ENCODE measurements at places on chromosomes 6 and 20.
A peak's percentile ranks its signal among the peaks of the same experiment; 100 is the strongest.

- no peak for DNase-seq
Observed at GRCh38 chr6:114108119-114109002, 137.4 kb upstream of the HDAC2 start.

DNA sequence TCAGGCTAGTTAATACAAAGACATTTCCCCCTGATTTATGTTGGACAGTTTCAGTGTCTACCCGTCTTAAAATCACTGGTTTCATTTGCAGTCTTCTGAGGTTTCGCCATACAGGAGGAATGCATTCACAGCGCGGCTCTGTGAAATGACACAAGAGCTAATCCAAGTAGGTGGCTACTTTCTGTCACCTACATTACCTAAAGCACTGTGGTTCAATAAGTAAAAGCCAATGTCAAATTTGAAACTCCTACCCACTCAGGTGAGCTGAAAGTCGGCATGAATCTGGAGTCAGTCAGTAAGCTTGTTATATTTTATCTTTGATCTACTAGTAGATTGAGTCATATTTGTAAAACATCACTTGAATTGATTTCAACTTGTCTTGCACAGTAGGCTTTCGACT, 370.8 kb downstream of the LAMA2 start:
- DNase-seq = no peak

- DNase-seq = no peak
Observed at GRCh38 chr6:139490482-139490881, 116.0 kb upstream of the CITED2 start.

DNA sequence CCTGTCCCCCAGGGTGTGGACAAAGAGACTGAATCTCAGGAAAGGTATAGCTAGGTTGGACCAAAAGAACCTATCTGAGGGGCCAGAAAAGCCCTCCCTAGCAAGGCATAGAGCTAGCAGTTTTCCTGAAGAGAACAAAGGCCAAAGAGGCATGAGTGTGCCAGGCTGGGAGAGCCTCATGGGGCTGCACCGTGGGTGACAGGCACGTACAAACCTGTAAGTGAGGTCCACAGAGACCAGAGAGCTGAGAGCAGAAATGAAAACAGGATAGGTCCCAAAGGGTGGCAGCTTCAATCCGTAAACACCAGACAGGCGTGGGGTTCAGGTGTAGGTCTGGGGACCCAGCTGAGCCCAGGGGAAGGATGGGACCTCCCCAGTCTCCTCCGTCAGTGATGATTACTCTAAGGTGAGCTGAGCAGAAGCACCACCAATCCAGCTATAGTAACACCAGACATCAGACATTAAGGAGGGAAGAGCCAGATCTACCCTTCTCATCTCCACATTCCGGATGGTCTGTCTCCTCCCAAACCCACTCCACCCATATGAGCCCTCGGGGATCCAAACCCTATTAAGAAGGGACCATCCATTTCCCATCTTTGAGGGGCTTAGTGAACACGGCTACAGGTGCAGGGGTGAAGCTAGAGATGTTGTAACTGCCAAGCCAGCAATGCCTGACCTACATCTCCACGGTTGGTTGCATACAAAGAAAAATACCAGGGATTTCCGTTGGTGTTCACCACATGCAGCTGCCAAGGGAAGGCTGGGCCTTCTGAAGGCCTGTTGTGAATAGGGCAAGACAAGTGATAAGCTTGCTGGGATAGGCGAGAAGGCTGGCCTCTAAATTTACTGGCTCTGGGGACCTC, 38.3 kb downstream of the BCL2L1 start:
- no peak for DNase-seq

DNA sequence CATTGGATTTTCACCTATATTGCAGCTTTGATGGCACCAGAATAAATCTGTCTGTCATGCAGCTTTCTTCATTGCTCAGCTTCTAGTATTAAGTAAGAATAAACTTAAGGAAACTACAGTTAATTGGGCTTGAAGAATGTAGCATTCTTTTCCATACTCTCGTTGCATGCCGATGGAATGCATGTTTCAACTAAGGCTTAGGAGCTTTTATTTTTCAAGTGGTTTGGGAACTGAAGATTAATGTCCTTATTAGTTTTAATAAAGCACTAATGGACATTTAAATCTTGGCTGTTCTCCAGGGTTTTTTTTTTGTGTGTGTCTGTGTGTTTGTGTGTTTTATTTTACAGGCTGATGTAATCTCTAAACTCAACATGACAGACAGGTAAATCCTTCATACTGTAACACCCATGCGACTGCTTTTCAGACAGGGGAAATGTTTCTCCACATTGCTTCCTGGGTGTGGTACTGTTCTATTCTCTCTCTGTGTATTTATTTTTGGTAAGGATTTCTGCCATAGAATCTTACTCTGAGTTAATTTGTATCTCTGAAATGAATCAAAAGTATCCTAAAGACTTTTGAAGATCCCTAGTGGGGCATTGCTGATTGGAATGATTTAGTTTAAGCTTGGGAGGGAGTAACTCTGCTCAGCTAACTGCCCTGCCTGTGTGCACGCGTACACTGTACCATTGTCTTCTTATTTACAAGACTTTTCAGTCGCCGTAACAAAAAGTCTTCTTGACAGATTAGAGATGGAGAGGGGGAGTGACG, 38.0 kb downstream of the SLC9A8 start:
- DNase-seq = no peak

- DNase-seq = no peak
Observed at GRCh38 chr20:18090044-18090443, 32.3 kb upstream of the OVOL2 start.

GRCh38 chr6:140571145-140571544, 1196.7 kb upstream of the CITED2 start:
- no peak for DNase-seq

DNA sequence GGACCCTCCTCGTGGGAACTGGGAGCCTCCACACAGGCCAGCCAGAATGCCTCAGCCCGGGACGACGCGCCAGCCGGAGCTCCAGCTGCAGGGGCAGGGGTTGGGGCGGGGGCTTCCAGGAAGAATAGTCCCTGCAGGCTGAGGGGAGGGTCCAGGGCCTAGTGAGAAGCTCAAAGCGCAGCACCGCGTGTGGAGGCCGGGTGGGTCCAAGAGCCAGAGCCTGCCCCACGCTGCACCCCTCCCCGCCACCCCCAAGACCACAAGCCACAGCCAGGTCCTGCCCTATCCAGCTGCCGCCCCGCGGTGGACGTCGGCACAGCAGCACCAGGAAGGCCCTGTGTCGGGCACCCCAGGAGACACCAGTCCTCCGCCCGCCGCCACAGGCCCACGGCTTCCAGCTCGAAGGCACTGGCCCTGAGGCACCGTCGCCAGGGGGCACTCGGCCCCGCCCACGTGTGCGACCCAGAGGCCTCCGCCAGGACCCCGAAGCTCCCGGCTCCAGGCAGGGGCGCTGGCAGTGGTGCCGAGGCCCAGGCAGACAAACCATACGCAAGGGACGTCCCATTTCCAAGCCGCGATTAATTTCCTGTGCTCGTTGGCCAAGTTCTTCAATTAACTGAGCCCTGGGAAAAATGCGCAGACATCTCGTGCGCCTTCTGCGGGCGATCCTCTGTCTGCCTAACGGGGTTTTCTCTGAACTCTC, 19.5 kb downstream of the KCNQ2 start:
- DNase-seq = no peak

- DNase-seq = no peak
Observed at GRCh38 chr6:99879431-99879830, 114.6 kb downstream of the MCHR2 start.

DNA sequence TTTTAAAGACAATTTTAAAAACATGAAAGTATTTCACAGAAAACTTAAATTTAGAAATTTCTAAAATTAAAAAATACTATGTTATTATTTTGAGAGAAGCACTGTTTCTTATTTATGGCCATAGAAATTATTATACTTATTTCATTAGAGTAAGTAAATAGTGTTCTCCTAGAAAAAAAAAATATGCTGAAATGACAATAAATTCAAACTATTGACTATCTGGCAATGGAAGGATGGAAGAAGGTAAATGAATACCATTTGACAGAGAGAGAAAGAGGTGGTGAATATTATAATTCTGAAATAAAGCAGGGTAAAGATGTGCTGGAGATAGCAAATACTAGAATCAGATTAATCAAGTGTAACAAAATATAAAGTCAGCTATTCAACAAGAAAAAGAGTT, 294.8 kb downstream of the PTPRK start:
- DNase-seq = no peak

DNA sequence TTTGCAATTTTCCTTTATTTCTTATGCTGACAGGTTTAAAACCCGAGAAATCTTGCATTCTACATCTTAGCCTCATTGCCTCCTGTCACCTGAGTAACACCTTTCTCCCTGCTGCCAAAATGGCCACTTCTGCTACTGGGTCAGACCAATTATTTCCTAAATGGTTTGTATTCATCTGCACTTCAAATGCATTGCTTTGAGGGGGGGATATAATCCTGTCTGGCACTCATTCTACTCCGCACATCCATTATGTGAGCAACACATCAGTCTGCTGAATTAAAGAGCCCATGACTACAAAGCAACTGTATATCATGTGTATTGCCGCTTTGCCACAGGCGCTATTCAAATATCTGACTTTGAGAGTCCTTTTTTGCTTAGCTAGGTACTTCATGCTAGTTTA, 141.6 kb upstream of the TSHZ2 start:
- DNase-seq = no peak

DNA sequence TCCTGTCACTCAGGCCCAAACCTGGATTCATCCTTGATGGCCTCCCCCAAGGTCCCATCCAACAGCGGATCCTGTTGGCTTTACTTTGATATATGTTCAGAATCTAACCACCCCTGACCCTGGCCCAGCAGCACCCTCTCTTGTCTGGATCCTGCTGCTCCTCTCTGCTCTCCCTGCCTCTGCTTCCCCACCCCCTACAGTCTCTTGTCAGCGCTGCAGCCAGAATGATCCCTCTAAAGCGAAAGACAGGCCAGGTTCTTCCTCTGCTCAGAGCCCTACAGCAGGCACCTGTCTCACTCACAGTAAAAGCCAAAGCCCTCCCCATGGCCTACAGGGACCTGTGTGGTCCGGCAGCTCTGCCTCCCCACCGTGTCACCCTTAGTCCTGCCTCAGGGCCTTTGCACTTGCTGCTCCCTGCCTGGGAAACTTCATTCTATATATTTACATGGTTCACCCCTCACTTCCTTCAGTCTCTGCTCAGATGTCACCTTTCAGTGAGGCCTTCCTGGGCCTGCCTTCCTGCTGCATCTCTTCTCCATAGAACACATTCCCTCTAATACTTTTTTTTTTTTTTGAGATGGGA, 37.4 kb upstream of the KCNB1 start:
- no peak for DNase-seq

DNA sequence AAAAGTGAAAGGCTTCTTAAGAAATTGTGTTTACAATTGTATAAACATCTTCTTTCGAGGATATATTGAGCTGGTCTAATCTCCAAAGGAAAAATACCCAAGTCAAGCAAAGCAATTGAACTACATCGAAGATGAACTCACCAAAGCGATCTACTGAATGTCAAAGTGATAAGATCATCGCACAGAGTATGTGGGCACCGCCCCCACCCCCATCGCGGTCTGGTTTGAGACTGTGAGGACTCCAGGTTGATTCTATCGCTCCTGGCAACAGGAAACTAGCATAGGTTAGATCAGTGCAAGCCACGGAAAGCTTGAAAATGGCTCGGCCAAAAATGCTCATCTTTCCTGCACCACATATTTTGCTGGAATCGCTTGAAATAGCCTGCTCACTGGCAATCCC, 133.2 kb upstream of the RPS6KA2 start:
- peak; percentile 46 for DNase-seq

DNA sequence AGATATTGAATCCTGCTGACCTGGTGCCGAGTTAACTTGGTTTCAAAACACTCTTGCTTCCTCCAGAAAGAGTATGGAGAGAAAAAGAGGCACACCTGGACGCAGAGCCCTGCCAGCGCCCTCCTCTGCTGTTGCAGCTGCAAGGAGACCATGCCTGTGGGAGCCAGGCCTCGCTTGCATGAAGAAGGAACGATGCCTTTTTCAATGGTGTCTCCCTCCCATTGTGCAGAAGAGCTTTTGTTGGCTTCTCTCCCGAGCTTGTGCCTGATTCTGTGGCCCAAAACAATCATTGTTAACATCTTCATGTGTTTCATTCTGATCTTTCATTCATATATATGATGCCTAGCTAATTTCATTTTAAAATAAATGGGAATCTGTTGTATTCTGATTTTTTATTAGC, 98.1 kb downstream of the FAM120B start:
- DNase-seq = no peak

GRCh38 chr6:1903780-1904465, 294.2 kb downstream of the FOXC1 start:
- no peak for DNase-seq

DNA sequence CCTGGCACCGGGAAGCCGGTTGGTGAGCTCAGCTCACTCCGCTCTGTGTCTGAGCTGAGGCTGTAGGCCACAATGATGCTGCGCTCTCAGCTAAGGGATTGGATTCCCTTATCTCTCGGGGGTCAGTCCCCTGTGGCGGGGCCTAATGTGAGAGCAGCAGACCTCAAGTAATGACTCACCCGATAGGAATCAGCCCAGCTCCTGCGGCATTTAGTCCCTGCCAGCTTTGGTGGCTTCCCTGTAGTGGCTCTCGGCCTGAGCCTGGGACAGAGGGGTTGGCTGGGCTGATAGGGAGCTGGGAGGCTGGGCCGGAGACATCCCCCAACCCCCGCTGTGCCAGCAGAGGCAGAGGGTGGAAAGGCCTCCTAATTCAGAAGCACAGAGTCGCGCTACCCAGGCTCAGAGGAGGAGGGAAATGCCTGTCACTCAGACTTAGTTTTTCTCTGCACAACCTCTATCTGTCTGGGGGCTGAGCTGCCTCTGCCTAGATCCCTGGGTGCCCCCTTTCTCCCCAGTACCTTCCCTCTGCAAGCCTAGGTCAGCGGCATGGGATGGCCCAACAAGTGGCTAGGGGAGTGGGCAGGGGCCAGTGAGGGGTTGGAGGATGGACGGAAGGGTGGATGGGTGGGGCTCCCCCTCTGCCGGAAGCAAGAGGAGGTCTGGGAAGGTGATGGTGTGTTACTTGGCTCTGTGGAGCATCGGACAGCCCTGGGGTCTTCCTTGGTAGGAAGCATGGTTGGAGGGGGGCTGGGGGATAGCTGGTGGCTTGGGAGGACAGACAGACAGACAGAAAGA, 92.2 kb downstream of the CDH22 start:
- DNase-seq = no peak

DNA sequence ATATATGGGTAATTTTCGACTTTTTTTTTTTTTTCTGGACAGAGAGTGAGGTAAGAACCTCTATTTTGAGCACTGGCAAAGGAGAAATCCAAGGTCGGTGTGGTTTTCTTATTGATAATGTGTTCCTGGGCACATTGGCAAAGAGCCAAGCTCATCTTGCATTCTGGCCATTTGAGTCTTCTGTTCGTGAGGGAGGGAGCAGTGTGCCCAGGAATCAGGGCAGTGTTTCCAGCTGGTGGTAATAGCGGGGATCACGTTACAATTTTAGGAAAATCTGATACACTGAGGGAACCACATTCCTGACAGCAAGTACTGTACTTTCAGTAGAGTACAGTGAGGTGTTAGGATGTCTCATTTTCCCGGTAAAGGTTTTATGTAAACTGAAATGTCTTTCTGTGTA, 442.3 kb upstream of the MAP3K7 start:
- DNase-seq = no peak

Measured in activated CD8-positive, alpha-beta memory T cell treated with anti-CD3 and anti-CD28 coated beads for 4 hours (primary cell).